RCC 7860 (cell line): ENCODE measurements at places on chromosomes 7 and 10.

GRCh38 chr10:23379686-23380085 lies 35.1 kb upstream of the C10orf67 start:
- no peak for DNase-seq

- no peak for DNase-seq
These were observed 659.6 kb upstream of the ANKRD30A start for GRCh38 chr10:36465604-36466379.

- DNase-seq = peak; percentile 72
These were observed 13.4 kb upstream of the RASSF4 start for GRCh38 chr10:44946205-44946604.

GRCh38 chr7:1369916-1370657 lies 89.2 kb downstream of the MICALL2 start:
- DNase-seq = no peak

DNA sequence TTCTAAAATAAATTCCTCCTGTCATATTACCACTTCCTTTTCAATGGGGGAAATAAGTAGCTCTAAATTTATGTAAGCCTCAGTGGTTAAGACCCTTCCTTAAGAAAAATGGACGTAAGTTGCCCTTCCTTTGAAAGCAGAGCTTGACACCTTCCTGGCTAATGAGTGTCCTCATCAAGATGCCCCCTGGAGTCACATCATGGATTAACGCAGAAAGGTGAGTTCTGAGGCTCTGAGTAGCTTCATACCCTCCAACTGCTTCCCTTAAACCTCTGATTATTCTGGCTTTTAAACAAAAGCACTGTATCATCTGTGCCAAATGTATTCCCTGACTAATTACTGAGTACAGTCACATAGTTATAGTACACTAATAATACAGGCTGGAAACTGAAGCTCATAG lies 14.7 kb downstream of the KCTD7 start:
- no peak for DNase-seq

- DNase-seq = no peak
These were observed 102.9 kb upstream of the AHR start for GRCh38 chr7:17195576-17195975.

DNA sequence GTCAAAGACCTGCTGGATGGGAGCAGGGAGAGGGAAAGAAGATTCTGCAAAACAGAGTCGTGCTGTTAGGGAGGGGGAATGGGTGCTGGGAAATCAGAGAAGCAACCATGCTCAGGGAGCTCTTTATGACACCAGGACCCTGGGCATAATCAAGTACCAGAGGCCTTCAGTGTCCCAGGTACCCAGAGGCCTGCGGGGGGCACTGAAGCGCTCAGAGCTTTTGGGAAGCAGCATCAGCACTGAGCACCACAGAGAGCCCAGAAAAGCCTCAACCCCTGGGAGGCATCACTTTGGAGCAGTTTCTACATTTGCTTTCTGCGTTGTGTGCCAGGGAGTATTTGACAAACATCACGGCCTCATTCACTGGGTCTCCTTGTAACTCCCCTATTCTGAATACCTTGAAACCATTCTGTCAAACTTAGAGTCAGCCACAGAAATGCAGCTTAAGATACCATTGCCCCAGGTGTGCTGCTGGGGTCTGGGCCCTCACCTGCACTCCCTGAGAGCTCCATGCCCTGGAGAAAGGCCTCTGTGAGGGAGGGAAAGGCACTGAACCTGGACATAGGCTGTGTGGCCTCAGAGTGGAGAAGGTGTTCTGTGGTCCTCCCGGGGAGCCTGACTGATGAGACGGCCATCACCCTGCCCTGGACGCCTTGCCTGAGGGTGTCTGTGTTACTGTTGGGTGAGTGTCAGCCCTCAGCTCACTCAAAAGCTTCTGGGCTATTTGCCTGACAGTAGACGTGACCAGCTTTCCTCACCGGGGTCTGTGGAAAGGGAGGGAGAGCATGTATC lies 37.1 kb downstream of the CXCL12 start:
- DNase-seq = no peak

- no peak for DNase-seq
These were observed 105.7 kb downstream of the CDK14 start for GRCh38 chr7:90701771-90702170.

DNA sequence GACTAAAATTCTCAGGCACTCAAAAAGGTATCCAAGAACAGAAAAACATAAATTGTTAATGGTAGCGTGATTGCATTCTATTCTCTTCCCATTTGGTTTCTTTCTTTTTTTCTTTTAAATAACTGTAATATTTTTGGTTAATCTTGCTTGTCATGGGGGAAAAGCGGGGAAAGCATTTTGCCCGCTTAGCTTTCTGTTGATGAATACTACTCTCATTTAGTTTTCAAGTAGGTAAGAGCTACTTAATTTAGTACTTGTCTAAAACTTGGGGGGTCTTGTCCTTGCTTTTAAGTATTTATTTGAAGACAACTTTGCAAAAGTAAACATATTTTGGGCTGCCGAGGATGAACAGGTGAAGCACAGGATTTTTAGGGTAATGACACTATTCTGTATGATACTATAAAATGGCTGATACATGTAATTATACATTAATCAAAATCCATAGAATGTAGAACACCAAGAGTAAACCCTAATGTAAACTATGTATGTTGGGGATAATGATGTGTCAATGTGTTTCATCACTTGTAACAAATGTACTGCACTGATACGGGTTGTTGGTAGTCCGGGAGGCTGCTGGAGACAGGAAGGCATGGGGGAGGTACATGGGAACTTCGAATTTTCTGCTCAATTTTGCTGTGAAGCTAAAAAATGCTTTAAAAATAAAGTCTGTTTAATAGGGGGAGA lies 1.7 kb downstream of the TES start:
- DNase-seq = no peak

- DNase-seq = no peak
These were observed 4.9 kb downstream of the ACADSB start for GRCh38 chr10:123013456-123014419.

DNA sequence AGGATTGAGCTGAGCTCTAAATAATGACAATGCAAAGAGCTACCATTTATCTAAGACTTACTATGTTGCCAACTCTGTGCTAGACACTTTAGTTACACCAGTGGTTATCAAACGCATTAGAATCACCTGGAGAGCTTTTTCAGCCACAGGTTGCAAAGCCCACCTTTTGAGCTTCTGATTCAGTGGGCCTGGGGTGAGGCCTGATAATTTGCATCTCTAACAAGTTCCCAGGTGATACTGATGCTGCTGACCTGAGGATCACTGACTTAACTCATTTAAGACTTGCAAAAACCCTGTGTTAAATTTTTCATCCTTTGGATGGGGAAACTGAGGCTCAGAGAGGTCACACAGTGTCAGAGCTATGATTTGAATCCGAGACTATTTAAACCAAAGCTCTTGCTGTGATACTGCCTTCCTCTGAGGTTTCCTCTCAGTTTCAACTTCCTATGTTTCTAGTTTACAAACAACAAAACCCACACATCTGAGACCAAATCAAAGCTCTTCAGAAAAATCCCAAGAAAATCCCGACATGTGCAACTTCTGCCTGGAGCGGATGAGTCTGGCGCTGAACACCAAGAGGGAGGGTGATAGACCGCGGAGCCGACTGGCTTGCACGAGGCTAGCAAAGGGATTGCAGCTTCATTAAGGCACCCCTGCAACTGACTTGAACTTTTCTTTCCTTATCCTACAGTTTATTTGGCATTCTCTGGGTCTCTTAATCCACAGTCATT lies 124.9 kb downstream of the CYP26A1 start:
- DNase-seq = no peak

DNA sequence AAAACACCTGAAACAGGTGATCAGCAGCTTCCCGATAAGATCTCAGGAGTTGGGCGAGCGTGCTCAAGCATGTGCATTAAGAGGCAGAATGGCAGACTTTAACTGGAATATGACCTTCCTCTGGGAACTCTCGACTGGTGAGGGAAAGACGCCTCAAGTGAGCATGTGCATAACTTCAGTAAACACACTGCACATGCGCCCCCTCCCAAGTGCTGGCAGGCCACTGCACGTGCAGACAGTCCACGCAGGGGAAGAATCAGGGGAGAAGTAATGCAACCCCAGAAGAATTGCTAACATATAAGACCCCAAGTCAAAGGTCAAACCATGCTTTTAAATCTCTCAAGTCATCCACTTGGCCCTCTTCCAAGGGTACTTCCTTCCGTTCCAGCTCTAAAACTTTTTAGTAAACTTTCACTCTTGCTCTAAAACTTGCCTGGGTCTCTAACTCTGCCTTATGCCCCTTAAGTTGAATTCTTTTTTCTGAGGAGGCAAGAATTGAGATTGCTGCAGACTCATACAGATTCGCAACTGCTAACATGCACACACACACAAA lies 541.0 kb downstream of the TNS3 start:
- no peak for DNase-seq

DNA sequence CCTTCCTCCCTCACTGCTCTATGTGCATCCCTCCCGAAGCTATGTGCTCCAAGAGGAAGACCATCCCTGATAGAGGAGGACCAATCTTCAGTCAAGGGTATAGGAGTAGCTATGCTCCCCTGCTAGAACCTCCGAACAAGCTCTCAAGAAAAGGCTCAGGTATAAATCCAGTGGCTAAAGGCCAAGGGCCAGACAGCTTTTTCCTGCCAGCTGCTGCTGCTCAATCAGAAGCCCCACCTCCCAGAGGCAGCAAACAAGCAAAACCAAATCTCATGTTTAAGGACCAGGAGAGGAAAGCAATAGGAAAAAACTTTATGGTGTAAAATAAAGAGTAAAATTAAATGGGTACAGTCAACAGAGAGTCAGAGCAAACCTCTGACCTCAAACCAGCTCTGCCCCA lies 187.2 kb downstream of the FGFR2 start:
- no peak for DNase-seq

DNA sequence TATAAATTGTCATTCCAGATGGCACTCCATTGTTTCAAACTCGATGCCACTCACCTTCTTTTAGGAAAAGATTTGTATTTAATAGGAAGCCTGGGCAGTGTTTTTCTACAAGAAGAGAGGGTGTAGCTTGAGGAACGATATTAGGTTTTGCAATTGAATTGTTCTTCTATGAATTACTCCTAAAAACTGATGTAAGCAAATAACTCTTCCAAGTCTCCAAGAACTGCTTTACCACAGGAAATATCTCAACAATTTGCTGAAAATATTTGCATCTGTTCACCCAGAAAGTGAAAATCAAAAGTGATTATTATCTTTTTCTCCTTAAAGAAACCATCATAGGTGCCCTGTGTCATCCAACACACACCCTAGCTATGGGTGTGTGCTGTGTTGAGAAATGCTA lies 261.3 kb upstream of the MEOX2 start:
- DNase-seq = no peak

- no peak for DNase-seq
These were observed 37.6 kb downstream of the VWA2 start for GRCh38 chr10:114276671-114277070.

DNA sequence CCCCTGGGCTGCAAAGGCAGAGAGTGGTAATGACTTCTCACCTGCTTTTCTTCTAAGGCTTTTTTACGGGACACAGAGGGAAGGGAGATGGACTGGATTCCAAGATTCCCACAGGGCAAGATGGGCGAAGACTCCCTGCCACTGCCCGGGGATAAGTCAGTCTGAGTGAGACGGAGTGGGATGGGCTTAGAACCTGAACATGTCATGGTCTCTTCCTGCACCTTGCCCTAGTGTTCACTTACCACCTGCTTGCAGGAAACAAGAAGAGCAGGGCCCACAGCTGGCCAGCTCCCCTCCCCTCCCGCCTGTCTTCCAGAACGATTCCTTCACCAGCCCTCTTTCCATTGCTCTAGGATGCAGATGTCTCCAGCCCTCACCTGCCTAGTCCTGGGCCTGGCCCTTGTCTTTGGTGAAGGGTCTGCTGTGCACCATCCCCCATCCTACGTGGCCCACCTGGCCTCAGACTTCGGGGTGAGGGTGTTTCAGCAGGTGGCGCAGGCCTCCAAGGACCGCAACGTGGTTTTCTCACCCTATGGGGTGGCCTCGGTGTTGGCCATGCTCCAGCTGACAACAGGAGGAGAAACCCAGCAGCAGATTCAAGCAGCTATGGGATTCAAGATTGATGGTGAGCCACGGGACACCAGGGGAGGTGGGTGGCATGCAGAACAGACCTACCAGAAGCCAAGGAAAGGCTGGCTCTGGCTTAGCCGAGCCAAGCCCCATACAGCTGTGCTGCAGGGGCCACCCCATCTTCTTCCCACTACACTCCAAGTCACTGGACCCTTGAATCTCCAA lies 1.3 kb downstream of the SERPINE1 start:
- DNase-seq = peak; percentile 62

DNA sequence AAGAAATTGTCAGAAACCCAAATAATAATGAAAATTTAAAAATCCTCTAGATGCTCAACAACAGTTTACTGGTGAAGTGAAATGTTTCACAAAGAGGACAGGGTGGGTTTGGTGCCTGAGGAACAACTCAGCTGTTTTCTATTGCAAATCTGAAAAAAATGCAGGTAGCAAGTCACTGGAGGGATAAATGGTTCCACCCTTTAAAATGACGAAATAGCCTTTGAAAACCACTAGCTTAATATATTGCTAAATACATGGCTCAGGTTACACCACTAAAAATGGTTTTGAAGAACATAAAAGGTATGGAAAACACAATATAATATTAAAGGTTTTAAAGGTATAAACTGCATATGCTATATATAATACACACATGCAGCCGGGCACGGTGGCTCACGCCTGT lies 69.5 kb downstream of the LMBR1 start:
- no peak for DNase-seq

GRCh38 chr7:77244222-77244934 lies 44.8 kb upstream of the FGL2 start:
- DNase-seq = no peak

DNA sequence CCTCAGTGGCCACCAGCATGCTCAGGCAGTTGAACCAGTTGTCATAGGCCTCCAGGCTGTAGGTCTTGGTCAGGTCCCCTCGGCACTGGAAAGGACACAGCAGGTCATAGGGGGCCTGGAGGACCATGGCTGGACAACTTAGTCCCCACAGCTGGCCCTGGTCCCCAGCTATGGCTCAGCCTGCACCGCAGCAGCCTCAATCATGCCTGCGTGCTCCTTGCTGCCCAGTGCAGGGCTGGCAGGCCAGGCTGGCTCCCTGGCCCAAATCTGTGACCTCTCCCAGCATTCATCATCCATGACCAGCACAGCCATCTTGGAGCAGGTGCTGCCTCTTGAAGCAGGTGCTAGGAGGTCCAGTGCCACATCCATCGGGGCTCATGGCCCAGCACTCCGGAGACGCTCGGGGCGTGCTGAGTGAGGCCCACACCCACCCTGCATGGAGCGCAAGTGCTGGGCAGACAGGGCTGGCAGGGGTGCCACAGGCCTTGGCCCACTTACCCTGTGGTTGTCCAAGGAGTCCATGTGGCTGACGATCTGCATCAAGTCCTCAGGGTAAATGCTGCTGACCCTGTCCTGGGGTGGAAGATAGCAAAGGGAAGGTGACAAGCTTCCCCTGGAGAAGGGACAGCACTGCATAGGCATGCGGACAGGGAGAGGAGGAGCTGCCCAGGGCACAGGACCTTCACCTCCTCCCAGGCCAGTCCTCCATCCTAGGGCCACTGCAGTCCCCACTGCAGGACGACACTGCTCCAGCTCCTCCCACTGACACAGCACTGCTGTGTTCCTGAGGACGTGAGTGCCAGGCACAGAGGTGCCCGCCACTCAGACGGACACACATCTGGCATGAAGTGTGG lies 61.7 kb downstream of the CSGALNACT2 start:
- no peak for DNase-seq
